ENCODE measurements at places on chromosomes 2 and 18. TPM values are rescaled to one million over a fixed set of nuclear protein-coding genes. Genes with fewer than 3 reads are reported as not detected.

RPRM gene
- not detected for total RNA-seq

AQP12B gene
- not detected for total RNA-seq

GALNT13 gene
- total RNA-seq: under 0.01 TPM

LCT gene
- total RNA-seq: not detected

C2orf49 gene
- total RNA-seq: 18.2 TPM

CNPPD1 gene
- total RNA-seq: 21.4 TPM

MAP3K19 gene
- not detected for total RNA-seq

POTEJ gene
- total RNA-seq: 0.16 TPM

AQP12A gene
- not detected for total RNA-seq

LYPD6 gene
- total RNA-seq: 15.9 TPM

RBM44 gene
- 0.32 TPM for total RNA-seq

RIT2 gene
- total RNA-seq: not detected

IL1RL1 gene
- 3.3 TPM for total RNA-seq
